ENCODE measurements at places on chromosomes 5 and 9. TPM values are rescaled to one million over a fixed set of nuclear protein-coding genes. Genes with fewer than 3 reads are reported as not detected.

The RETREG1 gene
- total RNA-seq: 0.66 TPM

The IFNA7 gene
- not detected for total RNA-seq

The TRIM32 gene
- total RNA-seq: 34.1 TPM

The ARL14EPL gene
- not detected for total RNA-seq

The GPX3 gene
- total RNA-seq: 28.9 TPM

The PCDHGB2 gene
- 2.2 TPM for total RNA-seq

The MCC gene
- 44.1 TPM for total RNA-seq

The C9orf50 gene
- not detected for total RNA-seq

The FLT4 gene
- total RNA-seq: under 0.01 TPM

The CCL28 gene
- 4.2 TPM for total RNA-seq

The CDH12 gene
- not detected for total RNA-seq

The S1PR3 gene
- total RNA-seq: 39.2 TPM

The OLFM1 gene
- total RNA-seq: 0.44 TPM

The ANKRD34B gene
- total RNA-seq: not detected

The PITX1 gene
- total RNA-seq: 76.3 TPM

The LHX2 gene
- total RNA-seq: not detected

The SEMA4D gene
- total RNA-seq: not detected

The EIF4E1B gene
- not detected for total RNA-seq

The HINT1 gene
- total RNA-seq: 106 TPM

The SPATA31E1 gene
- not detected for total RNA-seq

The FGD3 gene
- not detected for total RNA-seq

The KIF12 gene
- total RNA-seq: not detected

The TNFSF15 gene
- 17.5 TPM for total RNA-seq

The PIP5KL1 gene
- 2.7 TPM for total RNA-seq

The AGXT2 gene
- not detected for total RNA-seq

The MVB12B gene
- total RNA-seq: 2.6 TPM

The IRX1 gene
- total RNA-seq: not detected

The COL5A1 gene
- 467 TPM for total RNA-seq

The ATOSB gene
- 46.8 TPM for total RNA-seq

The FOXD4L3 gene
- not detected for total RNA-seq

The CARD9 gene
- 3.9 TPM for total RNA-seq

The PCDHGB1 gene
- 1.8 TPM for total RNA-seq

The OSTF1 gene
- total RNA-seq: 45.4 TPM

The TMCO6 gene
- 24.5 TPM for total RNA-seq

The NUTM2G gene
- not detected for total RNA-seq

The TIMD4 gene
- total RNA-seq: not detected

The ABCA1 gene
- 124 TPM for total RNA-seq

The PCDHGC5 gene
- total RNA-seq: 6.6 TPM

The UTP15 gene
- total RNA-seq: 22.3 TPM

The PCDHAC2 gene
- total RNA-seq: 0.22 TPM

The THBS4 gene
- total RNA-seq: 0.14 TPM

The NDUFAF2 gene
- total RNA-seq: 16.3 TPM

The SLCO6A1 gene
- total RNA-seq: 0.14 TPM

The TMEM252 gene
- not detected for total RNA-seq

The PCDHGA9 gene
- total RNA-seq: 6.2 TPM

The TAF11L5 gene
- total RNA-seq: not detected

The MAP1B gene
- 181 TPM for total RNA-seq

The TBCA gene
- 69.4 TPM for total RNA-seq

The PLAC8L1 gene
- total RNA-seq: not detected

The MRPL36 gene
- total RNA-seq: 72.2 TPM

The C8G gene
- not detected for total RNA-seq

The FAM221B gene
- total RNA-seq: not detected

The ZBTB34 gene
- total RNA-seq: 9.7 TPM

Measured in placental pericyte (primary cell).